Sciatic nerve (tissue), 2 donors: ENCODE measurements at places on chromosomes 7 and 10. TPM values are rescaled to one million over a fixed set of nuclear protein-coding genes. Genes with fewer than 3 reads are reported as not detected.
A peak's percentile ranks its signal among the peaks of the same experiment; 100 is the strongest.

The SPDYE8 gene
- total RNA-seq: not detected

The KIF11 gene
- total RNA-seq: 0.89 TPM

- peak; percentile 66 for DNase-seq
Measured at GRCh38 chr7:65980478-65981250, 1.3 kb downstream of the GUSB start.

GRCh38 chr10:122287570-122287969, 16.5 kb downstream of the BTBD16 start:
- no peak for DNase-seq

- peak; percentile 87 for DNase-seq
Measured at GRCh38 chr10:125057158-125058001, 103.0 kb downstream of the CTBP2 start.

DNA sequence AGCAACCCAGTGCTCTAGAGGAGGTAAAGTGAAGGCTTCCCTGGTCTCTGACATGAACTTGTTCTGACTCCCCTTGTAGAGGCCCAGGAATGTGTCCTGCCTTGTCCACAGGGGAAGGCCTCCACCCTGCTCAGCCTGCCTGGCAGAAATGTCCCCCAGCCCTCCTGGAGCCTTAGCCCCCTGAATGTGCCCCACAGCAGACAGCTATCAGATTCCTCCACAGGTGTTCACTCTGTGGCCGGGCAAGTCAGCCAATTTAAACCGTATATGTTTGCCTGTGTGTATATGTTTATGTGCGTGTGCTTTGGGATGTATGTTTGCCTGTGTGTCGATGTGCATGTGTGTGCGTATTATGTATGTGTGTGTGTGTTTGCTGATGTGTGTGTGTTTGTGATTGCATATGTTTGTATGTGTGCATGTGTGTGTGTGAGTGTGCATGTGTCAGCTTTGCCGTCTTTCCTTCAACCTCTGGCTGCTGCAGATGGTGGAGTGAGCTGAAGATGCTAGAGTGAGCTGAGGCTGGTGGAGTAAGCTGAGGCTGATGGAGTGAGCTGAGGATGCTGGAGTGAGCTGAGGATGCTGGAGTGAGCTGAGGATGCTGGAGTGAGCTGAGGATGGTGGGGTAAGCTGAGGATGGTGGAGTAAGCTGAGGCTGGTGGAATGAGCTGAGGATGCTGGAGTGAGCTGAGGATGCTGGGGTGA, 68.9 kb upstream of the ANTXRL start:
- DNase-seq: no peak

GRCh38 chr10:42866115-42866995, 83.8 kb downstream of the BMS1 start:
- peak; percentile 88 for DNase-seq

DNA sequence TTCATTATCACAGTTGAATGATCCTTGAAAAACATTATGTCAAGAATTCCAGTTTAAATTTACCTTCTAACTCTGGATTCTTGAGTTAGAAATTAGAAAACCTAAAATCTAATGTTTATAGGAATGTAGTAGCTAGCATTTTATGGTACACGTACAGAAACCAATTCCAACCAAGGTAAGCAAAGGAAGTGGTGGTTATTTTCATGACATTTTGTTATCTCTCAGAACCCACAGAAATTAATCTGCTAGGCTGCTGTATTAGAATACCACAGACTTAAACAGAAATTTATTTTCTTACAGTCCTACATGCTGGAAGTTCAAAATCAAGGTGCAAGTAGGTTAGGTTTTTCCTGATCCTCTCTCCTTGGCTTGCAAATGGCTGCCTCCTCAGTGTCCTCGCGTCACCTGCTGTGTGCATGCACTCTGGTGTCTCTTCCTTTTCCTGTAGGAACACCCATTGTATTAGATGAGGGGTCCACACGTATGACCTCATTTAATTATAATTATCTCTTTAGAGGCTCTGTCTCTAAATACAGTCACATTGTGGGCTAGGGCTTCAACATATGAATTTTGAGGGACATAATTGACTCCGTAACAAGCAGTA, 8.5 kb upstream of the CSTF2T start:
- DNase-seq: no peak

DNA sequence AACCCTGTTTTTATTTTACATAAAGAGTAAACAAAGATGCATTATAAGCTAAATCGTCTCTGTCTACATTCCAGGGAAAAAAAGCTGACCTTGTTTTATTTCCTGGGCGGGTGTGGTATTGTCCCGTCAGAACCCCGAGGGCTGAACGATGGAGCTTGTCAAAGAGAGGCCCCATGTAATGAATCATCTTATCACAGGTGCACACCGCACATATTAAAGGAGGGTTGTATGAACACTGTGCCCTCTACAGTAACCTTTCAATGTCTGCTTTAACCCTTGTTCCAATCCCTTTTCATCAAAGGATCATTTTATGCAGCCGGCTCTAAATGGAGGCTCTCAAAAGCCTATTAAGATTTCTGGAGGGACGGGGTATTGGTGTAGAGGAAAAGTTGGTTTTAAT, 158.5 kb upstream of the YAE1 start:
- no peak for DNase-seq

DNA sequence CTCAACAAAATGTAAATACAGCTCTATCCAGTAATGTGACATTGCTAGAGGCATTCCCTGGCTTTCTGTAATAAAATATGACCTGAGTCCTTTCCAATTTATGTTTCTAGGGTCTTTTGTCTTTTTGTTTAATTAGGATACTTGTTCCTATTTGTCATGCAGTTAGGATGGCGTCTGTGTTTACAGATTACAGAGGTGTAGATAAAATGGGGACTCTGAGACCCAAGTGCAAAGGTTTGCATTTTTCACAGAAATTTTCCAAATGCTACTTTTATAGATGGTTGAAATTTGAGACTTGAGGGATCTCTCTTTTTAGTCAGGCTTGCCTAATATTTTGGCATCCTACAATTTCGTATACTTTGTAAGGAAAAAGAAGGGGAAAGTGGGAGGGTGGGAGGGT, 332.4 kb downstream of the PTEN start:
- DNase-seq: no peak
